Right forelimb (tissue), 1 donor: ENCODE measurements at places on chromosomes 11 and 22.

- no peak for DNase-seq
These were observed 1630.8 kb upstream of the TENM4 start for GRCh38 chr11:81071606-81072005.

- no peak for DNase-seq
These were observed 148.1 kb downstream of the FAM76B start for GRCh38 chr11:95641495-95641894.

DNA sequence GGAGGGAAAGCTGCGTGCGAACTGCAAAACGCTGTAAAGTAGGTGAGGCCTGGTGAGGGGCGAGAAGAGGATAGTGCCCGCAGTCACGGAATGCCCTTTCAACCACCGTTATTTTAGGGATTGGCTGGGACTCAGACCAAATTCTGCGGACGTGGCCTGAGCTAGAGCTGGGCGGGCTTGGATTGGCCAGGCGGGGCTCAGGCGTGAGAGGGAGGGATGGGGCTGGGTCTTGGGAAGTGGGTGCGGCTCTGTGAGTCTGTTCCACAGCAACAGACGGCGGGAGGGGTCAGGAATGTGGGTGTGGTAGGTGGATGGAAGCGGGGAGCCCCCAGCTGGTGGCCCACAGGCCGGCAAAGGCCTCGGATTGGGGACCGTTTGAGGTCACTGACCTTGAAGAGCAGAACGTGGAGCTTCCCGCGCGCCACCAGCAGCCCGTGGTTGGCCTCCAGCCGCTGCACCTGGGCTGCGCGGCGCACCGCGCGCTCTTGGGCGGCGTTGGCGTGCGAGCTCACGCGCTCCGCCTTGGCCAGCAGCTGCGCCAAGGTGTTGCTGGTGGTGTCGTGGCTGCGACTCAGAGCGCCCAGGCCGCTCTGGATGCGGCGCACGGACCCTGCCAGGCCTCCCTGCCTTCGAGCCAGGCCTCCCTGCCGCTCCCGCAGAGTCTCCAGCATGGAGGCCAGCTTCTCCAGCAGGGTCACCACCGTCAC lies 444 bp downstream of the CAVIN3 start:
- peak; percentile 88 for DNase-seq

- no peak for DNase-seq
These were observed 38.7 kb downstream of the KCNJ1 start for GRCh38 chr11:128828350-128828749.

DNA sequence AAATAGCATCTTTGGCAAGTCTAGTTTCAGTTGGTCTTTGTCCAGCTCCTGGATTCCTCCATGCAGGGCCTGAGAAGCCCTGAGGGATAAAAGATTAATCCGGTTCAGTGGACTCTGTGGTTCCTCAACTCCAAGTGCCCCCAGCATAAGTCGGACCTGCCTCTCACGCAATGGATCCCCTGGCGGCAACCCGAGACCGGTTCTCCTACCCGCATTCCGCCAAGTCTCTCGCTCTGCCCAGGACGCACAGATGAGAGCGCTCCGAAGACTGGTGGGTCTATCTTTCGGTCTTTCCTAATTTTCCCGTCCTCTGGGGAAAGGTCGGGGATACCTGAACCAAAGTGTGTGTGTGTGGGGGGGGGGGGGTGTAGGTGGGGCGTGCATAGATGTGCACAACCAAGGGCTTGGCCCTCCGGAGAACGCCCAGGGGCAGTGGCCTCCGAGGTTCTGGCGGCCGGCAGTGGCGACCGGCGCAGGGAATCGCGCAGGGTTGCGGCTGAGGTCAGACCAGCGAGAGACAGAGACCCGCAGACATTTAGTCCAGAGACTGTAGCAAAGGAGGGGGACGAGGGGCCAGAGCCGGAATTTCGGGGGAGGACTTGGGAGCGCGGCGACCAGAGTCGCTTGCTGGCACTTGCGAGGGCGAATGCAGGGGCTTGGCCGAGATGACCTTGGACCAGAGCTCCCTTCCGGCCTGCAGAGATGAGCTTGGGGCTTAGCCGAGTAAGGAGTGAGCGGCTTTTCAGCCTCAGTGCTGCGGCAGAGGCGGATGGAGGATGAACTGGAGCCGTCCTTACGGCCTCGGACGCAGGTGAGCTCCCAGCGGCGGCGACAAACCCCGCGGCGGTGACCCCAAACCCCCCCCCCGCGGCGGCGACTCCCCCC lies 712 bp upstream of the SLC2A11 start:
- peak; percentile 79 for DNase-seq

DNA sequence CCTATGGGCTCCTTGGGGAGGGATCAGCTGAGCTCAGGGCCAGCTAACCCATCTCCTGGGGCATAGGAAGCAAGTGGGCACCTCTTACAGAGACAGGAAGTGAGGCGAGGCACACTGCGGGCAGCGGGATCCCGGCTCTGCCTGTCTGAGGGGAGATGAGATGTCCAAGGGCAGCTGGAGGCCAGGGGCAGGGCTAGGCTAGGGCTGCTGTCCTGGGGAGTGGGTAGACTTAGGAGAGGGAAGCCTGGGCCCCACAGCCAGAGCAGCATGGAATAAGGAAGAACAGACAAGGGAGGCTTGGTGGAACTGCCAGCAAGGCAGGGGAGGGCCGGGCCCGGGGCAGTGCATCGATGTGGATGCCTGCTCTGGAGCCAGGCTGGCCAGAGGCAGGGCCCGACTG lies 76.3 kb downstream of the MORC2 start:
- no peak for DNase-seq

GRCh38 chr11:105100981-105101630 lies 38.5 kb downstream of the CARD18 start:
- no peak for DNase-seq

DNA sequence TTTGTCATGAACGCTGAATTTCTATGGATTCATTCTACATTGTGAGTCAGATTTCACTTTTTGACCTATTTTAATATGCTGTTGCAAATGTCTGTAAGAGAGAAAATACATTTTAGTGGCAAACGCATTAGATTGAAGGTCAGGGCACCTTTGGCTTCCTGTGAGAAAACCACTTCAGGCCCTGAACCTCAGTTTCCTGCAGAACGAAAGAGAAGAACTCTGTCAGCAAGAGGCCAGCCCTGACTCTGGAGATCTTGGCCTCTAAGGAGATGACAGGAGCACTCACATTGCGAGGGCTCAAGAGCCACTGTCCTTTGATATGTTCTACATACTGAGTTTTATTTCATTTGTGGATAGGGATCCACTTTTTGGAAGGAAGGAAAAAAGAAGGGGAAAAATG lies 83.6 kb downstream of the KCNJ1 start:
- DNase-seq: no peak

DNA sequence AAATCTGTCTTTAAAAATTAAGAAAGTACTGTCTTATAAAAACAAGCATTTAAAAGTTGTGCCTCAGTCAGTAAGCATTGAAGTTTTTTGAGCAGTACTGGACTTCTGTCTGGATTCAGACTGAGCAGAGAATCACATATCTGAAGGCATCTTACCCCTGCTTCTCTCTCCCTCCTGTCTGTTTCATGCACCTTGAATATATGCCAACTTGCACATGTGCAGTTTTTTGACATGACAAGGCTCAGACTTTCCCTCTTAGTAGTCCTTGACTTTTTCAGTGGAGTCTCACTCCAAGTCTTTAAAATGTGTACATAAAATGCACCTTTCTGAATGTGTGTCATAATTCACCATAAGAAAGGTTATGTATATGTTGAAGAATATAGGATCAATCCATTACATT lies 19.8 kb downstream of the SPECC1L start:
- no peak for DNase-seq

DNA sequence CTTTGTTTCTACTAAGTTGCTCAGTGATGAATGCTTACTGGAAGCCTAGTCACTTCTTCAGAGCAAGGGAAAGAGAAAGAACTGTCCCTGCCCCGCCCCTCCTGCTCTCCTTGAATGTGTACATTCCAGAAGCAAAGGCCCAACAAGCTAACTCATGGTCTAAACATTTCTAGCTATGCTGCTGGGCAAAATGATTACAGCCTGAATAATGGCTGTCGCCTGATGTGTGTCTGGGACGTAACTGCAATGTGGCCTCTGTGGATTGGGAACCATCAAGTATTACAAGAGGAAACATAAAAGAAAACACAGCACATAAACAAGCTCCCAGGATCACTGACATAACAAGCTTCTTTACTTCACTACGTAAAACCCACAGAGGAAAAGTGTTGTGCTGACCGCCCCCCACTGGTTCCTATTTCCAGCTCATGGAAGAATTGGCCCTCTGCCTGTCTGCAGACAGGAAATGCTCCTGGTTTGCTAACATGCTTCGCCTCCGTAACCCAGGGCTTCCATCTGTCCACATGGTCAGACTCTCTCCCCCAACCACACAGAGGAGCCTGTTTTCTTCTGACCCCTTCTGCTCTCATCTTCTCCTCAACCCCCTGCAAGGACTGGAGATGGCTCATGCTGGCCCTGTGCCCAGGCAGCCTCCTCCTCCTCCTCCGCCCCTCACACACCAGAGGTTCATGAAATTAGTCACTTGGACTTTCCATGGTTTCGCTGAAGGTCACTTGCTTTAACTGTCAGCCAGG lies 187.2 kb downstream of the MAML2 start:
- peak; percentile 74 for DNase-seq

DNA sequence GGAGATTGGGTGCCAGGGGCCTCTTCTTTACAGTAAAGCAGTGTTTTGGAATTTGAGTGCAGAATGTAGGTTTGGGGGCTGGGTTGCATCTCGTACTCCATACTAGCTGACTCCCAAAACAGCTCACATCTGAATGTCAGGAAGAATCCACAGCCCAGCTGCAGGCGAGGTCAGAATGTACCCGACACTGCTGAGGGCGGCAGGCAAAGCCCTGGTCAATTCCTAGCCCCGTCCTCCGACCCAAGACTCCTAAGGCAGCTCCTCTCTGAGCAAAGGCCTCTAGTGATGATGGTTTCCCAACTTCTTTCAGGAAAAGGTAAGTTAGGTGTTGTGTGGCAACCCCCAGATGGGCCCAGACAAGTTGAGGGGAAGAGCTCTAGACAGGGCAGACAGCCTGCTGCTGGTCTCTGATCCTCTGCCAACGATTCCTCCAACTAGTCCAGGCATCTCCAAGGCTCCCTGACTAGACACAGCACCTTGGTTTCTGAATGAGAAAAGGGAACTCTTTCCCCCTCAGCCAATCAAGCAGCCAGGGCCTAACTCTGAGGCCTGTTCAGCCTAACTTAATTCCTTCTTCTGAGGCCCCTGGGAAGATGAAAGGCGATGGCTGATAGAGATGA lies 8.6 kb downstream of the LARGE2 start:
- no peak for DNase-seq

DNA sequence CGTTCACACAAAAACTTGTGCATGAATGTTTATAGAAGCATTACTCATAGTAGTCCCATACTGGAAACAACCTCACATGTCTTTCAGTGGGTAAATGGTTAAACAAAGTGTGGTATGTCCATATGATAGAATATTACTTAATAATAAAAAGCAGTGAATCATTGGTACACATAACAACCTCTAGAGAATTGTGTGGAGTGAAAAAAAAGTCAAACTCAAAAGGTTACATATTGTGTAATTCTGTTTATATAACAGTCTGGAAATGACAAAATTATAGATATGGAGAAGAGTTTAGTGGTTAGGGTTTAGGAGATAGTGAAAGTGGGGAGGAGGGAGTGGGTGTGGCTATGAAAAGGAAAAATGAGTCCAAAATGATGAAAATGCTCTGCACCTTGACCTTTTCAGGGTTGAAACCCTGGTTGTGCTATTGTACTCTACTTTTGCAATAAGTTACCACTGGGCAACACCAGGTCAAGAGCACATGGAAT lies 243.4 kb upstream of the DDI1 start:
- DNase-seq: no peak

DNA sequence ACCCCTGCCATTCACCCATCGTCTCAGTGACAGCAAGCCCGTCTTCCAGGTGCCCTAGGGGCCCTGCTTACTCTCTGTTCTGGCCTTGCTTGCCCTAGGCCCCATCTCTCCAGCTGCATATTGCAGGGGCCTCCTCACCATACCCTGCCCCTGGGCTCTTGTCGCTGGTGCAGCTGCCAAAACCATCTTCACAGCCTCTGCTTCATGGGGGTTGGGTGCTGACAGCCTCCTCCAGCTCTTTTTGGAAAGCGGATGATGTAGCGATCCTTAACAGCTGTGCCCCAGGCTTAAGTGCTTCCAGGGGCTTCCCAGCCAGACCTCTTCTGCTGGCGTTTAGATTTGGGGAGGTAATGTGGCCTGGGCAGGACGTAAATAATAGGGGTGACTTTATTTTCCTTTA lies 61.2 kb upstream of the SUSD2 start:
- peak; percentile 66 for DNase-seq

GRCh38 chr22:46007003-46007847 lies 30.3 kb upstream of the WNT7B start:
- DNase-seq: peak; percentile 75

GRCh38 chr22:22928666-22929380 lies 41.2 kb downstream of the IGLL5 start:
- no peak for DNase-seq

- no peak for DNase-seq
These were observed 847.9 kb upstream of the ANO3 start for GRCh38 chr11:25483915-25484635.

DNA sequence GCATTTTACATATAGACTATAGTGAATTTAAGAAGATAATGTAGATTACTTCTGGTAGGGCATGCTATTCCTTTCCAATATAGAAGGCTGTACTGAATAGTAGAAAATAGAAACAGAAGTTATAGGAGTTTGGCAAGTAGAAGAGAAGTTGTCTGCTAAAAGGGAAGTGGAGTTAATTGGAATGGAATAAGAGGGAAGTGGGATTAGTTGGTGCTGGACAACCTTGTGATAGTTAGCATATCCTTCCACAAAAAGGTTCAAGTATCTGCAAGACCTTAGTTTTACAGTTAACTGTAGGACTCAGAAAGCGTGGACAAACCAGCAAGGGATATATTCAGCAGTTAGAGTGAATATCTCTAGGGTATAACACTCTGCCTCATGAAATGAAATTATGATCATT lies 185.5 kb downstream of the SWAP70 start:
- DNase-seq: no peak

GRCh38 chr11:88596786-88597185 lies 259.2 kb upstream of the CTSC start:
- no peak for DNase-seq

DNA sequence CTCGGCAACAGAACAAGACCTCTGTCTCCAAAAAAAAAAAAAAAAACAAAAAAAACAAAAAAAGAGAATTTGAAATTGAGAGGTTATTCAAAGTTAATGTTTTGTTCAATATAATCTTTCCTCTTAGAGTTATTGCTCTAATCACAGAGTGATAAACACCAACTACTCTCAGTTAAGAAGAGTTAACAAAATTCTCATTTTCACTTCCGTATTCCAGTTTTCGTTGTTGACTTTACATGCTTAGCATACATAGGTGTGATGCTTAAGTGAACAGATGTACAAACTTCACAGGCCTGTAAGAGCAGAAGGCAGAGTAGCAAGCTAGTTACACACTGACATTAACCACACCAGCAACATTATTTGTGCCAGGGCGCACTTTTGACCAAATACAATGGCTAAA lies 12.3 kb downstream of the EIF4ENIF1 start:
- DNase-seq: no peak

GRCh38 chr22:17726006-17726927 lies 48.0 kb downstream of the BID start:
- no peak for DNase-seq

- peak; percentile 62 for DNase-seq
These were observed 109.8 kb downstream of the BCR start for GRCh38 chr22:23289851-23290724.

GRCh38 chr11:102560555-102561011 lies 30.0 kb upstream of the MMP7 start:
- no peak for DNase-seq
